ENCODE measurements at places on chromosomes 6 and 20.
A peak's percentile ranks its signal among the peaks of the same experiment; 100 is the strongest.

GRCh38 chr6:169656546-169657283 lies 45.1 kb downstream of the WDR27 start:
- DNase-seq: no peak

DNA sequence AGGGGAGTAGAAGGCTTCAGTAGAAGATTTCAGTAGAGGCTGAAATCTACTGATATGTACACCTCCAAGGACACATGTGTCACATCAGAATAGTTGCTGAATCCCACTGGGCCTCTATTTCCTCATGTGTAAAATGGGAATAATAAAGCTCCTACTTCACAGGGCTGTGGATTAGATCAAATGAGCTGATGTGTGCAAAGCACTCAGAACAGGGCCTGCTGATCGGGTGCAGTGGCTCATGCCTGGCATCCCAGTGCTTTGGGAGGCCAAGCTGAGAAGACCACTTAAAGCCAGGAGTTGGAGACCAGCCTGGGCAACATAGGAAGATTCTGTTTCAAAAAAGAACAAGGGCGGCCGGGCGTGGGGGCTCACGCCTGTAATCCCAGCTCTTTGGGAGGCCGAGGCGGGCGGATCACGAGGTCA lies 8.1 kb upstream of the AP5S1 start:
- DNase-seq: no peak

DNA sequence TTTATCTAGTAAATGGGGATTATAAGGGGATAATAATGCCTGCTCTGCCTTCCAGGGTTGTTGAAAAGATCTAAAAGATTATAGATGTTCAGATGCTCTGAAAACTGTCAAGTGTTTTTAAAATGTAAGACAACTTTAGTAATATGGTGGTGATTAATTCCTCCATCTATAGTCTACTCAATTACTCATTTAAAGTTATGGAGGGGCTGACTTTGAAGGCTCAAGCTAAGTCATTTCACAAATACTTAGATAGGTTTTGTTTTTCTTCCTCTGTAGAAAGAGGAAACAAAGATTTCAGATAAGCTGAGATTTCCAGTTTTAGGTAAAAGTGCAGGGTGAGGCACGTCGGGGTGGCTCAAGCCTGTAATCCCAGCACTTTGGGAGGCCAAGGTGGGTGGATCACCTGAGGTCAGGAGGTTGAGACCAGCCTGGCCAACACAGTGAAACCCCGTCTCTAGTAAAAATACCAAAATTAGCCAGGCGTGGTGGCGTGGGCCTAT lies 50.5 kb upstream of the PIM1 start:
- DNase-seq: no peak

DNA sequence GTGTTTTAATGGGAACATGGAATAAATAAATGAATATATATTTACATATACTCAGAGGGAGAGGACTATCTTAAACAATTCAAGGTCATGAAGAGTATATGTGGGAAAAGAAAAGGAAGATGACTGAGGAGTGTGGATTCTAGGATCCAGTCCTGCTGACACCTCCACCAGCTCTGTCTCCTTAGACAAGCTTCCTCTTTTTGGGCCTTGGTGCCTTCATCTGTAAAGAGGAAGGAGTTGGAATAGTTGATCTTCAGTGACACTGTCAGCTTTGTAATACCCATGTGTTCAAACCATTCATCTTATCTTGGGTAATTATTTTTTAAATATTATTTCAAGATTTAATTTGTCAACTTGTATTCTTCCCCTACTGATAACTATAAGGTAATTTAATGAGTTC lies 338.0 kb downstream of the ADGRB3 start:
- DNase-seq: no peak

DNA sequence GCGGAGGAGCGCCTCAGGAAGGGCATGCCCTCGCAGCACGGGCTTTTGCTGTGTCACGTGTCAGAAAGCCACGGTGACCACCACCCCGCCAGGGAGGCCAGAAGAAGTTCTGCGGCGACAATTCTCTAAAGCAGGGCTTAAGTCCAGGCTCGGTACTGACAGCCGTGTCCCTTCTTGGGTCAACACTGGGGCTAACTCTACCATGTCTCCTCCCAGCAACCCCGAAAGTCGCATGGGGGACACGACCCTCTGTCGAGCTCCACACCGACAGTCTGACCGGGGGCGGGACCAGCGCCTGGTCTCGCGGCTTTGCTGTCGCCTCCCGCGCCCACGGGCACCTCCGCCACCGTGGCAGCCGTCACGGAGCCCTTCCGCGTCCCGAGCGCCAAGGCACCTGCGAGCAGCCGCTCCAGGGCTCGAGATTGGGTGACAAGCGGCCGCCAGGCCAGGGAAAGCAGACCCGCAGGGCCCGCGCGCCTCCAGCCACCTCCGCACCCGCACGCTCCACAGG lies 534 bp downstream of the NANP start:
- DNase-seq: peak; percentile 50

GRCh38 chr6:109477725-109478124 lies 5.3 kb downstream of the ZBTB24 start:
- DNase-seq: no peak

DNA sequence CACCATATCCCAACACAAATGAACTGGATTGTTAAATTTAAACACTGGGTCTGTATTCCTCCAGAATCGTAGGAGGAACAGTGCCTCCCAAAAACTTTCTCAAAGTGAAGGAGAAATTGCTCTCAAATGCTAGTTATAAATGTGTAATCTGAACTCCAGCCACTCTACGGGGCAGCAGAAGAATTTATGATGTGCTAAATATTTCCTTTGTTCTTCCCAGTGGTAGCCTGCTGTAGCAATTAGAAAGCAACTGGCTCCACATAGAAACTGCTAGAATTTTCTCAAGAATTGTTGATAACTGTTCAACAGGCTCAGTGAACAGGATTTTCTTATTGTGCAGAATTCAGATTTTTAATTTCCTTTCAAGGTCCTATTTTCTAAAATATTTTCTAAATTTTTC lies 49.8 kb upstream of the EYA4 start:
- DNase-seq: no peak
